ENCODE measurements at places on chromosomes 2 and 18.

DNA sequence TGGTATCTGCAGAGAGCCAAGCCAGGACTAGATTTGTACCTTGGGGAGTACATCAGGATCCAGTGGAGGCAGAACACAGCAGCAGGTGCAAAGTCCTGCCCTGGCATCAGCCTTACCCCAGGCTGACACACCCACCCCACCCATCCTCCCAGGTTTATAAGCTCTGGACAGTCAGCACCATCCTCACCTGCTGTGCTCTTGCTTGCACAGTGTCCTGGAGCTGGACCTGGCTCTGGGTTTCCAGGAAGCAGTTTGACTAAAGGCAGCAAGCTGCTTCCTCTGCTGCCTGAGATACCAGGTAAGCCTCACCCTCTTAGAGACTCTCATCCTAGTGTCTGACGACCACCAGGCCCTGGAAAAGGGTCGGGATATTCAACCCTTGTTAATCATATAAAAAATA lies at the start of gene SULT1C3:
Gene SULT1C3, plus strand, starts transcription at position 183 of the 400 bp plus-strand sequence. CDS start 7,227 bp downstream, outside the sequence.
- DNase-seq: no peak

DNA sequence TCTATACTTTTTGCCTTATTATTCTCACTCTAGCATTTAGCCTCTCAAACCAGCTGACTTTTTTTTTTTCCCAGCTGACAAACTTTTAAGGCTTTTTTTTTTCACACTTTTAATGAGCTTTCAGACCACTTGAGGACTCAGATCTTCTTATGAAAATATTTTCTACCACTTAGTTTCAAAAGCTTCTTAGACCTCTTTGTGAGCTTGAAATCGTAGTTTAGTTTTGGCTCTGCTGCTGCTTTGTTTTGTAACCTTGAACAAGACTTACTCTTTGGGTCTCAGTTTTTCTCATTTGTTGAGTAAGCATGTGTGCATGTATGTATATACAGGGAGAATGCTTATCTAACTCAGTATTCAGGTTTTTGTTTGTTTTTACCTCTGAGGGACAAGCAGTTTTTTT lies 3.5 kb downstream of the NBEAL1 start:
- peak; percentile 13 for DNase-seq

DNA sequence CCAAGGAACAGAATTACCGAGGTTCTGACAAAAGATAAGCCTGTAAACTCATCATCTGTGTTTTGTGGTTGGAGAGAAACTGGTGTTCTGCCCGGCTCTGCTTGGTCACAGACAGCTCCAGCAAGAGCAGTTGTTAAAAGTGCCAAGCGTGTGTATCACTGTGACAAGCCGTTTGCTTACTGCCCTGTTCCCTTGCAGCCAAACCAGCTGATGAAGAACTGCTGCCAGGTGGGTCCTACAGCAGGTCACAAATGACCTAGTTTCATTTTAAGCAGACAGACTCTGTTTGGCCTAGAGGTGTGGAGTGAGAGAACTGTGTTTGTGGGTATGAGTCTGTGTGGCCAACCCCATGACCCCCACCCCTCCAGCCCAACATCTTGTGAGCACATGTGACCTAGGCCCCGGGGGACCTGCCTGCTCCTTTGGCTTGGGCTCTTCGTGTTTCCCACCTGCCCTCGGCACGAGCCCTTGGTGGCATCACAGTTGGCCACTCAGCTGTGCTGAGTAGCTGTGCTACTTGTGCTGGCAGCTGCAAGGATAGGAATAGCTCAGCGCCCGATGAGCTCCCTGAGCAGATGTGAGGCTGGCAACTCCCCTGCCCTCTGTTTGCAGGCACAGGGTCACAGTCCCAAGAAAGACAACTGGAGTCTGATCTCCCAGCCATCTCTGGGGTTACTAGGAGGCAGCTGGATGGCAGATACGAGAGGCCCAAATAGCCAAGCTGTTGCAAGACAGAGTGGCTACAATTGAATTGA lies 9.7 kb downstream of the OXER1 start:
- DNase-seq: no peak

DNA sequence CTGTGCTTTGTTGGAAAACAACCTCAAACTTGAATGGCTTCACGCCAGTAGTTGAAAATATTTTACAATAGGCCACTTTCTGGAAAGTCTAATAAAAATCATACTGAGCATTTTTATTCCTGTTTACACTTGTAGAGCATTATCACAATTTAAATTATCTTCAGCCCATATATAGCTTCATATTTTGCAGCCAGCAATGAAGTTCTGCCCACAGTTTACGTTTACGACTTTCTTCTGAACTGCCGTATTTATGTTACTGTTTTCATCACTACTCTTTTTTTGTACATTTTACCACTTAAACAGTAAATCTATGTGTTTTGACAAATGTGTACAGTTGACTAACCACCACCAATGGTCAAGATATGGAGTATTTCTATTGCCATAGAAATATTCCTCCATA lies 86.2 kb downstream of the COPS8 start:
- DNase-seq: no peak
